Karpas-422 (cell line): ENCODE measurements at places on chromosomes 3 and 15.

DNA sequence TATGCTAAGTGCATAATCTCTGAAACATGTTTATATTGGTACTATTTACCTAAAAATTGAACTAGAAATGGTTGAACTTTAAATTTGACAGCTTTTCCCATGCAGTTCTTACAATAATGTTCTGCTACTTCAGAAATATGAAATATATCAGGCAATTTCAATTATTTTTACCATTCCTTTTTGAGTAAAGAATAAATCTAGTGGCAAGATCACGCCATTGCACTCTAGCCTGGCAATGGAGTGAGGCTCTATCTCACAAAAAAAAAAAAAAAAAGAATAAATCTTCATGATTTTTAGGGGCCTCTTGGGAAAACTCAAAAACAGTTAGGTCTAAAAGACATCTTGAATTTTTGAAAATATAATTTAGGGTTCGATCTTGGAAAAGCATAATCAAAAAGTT lies 10.6 kb upstream of the DNAAF4 start:
- no peak overlapping the region for H3K27ac ChIP-seq
- no peaks in the 10 kb centered on the region for H3K36me3 ChIP-seq
- no peaks in the 10 kb centered on the region for H3K27me3 ChIP-seq
- no peaks in the 10 kb centered on the region for H3K4me1 ChIP-seq
- H3K4me3 ChIP-seq: no peak overlapping the region
- DNase-seq: no peak

- no peaks in the 10 kb centered on the region for H3K36me3 ChIP-seq
- H3K27me3 ChIP-seq: no peaks in the 10 kb centered on the region
- H3K4me3 ChIP-seq: no peak overlapping the region
- H3K27ac ChIP-seq: no peak overlapping the region
These were observed 65.1 kb downstream of the MEGF11 start for GRCh38 chr15:66188464-66188863.

GRCh38 chr3:52983336-52983807 lies 62.5 kb downstream of the SFMBT1 start:
- H3K4me1 ChIP-seq: peaks cover 10% of the 10 kb centered on the region
- no peak overlapping the region for H3K27ac ChIP-seq
- peak; percentile 55 for DNase-seq
- no peak overlapping the region for H3K4me3 ChIP-seq
- no peaks in the 10 kb centered on the region for H3K27me3 ChIP-seq

- DNase-seq: no peak
- H3K27ac ChIP-seq: no peak overlapping the region
- no peaks in the 10 kb centered on the region for H3K27me3 ChIP-seq
- no peak overlapping the region for H3K4me3 ChIP-seq
These were observed 208.7 kb upstream of the CDIN1 start for GRCh38 chr15:36370731-36371112.

- no peak overlapping the region for H3K4me3 ChIP-seq
- H3K4me1 ChIP-seq: no peaks in the 10 kb centered on the region
- H3K27me3 ChIP-seq: no peaks in the 10 kb centered on the region
- H3K36me3 ChIP-seq: no peaks in the 10 kb centered on the region
- DNase-seq: no peak
- H3K27ac ChIP-seq: no peak overlapping the region
These were observed 26.2 kb upstream of the CFAP161 start for GRCh38 chr15:81107889-81108288.
